Hindlimb muscle (tissue), 1 donor: ENCODE measurements at places on chromosomes 5 and 9. TPM values are rescaled to one million over a fixed set of nuclear protein-coding genes. Genes with fewer than 3 reads are reported as not detected.

GRCh38 chr5:80655231-80655774 is 520 bp upstream of the DHFR start:
- no peak for DNase-seq

GRCh38 chr9:135320331-135320730 is 159.3 kb upstream of the PPP1R26 start:
- no peak for DNase-seq

DNA sequence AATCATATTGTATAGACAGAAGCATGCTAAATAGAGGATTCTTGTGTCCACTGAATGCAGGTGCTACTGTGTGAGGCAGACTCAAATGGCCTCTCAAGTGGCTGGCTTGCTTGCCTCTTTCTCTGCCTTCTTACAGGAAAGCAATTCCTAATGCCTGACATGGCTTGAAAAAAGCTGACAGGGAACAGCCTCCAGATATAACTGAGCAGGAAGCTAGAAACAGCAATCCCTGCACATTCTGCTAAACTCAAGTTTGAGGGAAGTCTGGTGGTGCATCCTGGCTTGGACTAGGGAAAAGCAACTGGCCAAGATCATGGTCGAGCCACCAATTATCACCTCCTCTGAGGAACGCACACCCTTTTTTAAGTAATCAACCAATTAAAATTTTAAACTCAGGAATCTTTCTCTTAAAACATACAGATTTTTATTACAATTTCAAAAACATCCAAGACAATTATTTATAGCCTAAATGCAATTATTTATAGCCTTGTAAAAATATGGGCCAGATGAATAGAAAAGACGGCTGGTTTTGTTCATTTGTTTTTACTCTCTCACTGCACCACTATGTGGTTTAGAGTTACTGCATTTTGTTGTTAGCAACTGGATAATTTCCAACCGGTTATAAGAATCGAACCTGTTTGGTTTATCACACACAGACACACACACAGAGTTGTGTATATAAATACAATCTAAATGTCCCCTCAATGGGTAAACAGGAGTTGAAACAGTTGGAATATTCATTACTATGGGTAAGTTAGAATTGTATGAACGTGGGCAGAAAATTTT is 290.9 kb upstream of the ANKRD55 start:
- DNase-seq = no peak

DNA sequence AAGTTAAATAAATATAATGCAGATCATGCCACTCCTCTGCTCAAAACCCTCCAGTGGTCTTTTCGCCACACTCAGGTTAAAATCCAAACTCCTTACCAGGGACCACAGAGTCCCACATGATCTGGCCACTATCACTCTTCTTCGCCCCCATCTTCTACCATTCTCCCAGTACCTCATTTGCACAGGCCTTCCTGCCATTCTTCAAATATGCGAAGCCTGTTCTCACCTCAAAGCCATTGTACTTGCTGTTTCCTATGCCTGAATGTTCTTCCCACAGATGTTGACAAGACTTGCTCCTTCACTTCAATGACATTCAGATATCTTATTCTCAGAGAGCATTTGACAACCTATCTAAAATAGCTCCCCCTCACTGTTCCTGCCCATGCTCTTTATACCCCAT is 10.9 kb downstream of the TEX10 start:
- DNase-seq = no peak

DNA sequence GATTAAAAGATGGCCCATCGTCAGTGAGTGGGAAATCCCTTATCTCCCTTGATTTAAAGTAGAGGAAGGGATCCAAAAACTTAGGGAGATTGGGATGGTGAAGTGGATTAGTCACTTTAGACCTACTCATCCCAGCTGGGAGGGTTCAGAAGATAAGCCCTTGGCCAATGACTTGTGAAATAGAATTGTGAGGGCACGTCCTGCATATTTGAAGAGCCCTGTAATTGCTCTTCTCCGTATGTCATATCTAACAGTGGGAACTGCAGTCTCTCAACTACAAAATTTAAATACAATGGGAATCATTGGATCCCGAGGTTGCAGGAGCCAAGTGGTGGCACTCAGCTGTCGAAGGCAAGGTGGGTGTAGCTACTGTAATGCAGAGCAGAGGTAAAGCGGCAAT is 65.4 kb upstream of the C9orf72 start:
- no peak for DNase-seq

DNA sequence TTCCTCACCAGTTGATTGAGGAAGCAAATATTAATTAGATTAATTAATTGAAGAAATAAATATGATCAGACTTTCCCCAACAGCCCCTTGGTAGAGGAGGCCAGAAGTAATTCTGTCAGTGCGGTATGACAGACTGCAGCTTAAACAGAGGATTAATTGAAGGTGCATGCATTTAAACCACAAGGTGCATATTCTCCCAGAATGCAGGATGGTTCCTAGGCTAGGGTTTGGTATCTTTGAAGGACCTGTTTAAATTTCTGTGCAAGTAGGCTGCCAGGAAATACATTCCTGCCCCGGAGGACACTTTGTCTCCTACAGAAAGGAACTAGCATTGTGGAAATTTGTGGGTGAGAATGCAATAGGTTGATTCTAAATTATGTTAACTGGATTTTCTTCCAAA is 50.5 kb upstream of the PALM2AKAP2 start:
- DNase-seq = no peak

- DNase-seq = no peak
Observed at GRCh38 chr5:79774171-79774854, 84.7 kb downstream of the CMYA5 start.

- DNase-seq = no peak
Observed at GRCh38 chr5:174086751-174087150, 41.2 kb downstream of the NSG2 start.

- no peak for DNase-seq
Observed at GRCh38 chr9:113570749-113571711, 107.5 kb downstream of the RGS3 start.

The PCDH1 gene
- 18.8 TPM for polyA plus RNA-seq

The ANXA1 gene
- 81.4 TPM for polyA plus RNA-seq

GRCh38 chr5:53161876-53162275 is 52.3 kb upstream of the MOCS2 start:
- DNase-seq = no peak

DNA sequence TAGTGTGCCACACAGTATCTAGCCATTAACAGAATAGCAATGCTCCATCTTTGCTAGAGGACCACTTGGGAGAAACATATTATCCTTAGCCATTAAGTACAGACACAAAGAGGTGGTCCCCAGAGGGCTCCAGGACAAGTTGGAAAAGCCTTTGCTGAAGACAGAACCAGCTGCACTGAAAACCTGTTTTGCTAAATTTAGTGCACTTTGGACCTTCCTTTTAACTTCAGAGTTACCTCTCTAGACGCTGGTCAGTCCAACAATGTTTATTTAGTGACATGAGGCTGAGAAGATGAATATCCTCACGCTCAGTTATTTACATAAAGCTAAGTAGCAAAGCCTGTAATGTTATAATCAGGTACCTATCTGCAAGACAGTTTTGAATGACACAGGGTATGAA is 265.0 kb upstream of the ZNF608 start:
- no peak for DNase-seq

DNA sequence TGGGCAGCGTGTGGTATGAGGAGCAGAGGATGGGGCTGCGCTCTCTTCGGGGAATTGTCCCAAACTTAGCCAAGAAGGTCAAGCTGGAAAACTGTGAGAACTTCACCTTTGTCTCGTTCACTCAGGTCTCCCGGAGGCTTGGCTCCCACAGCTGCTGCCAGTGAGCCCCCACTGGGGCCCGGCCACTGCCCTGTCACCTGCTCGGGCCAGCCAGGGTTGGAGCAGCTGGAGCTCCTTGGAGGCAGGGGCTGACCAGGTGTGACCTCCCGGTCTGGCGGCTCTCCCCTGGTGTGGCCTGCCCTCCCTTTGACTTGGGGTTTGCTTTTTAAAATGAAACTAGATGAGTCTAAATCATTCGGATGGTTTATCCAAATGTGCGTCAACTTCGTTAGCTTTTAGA is 58.0 kb downstream of the INIP start:
- no peak for DNase-seq

The RNF224 gene
- 2.1 TPM for polyA plus RNA-seq

DNA sequence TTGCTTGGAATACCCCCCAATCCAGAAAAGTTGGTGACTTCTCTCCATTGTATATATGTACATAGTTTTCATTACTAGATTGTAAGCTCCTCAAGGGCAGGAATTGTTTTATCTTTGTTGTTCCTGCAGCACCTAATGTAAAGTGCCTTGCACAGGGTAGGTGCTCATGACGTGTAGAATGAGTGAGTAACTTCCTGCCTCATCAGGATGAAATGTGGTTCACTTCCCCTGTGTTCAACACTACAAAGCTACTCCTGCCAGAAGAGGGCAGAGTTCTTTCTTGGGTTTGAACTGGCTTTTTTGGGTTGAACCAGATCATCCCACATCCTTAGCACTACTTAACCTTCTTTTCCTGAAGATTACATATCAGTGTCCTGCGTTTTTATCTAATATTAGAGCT is 23.9 kb downstream of the GTF3C4 start:
- DNase-seq = no peak

The LRRC19 gene
- polyA plus RNA-seq = 0.13 TPM

DNA sequence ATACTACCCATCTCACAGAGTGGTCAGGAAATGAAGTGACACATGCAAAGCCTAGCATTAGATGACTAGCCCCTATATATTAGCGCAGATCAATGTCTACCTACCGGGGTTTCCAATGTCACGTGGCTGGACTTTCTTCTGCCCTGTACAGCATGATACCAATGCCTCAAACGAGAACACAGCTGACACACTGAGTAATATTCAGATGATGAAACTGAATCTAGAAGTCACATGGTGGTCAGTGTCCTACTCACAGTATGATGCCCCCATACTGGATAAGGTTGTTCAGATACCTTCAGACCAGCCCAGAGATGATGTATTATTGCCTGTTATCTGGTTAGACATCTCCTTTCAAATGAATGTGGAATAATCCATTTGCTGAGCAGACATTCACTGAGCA is 71.1 kb upstream of the FRRS1L start:
- DNase-seq = no peak

DNA sequence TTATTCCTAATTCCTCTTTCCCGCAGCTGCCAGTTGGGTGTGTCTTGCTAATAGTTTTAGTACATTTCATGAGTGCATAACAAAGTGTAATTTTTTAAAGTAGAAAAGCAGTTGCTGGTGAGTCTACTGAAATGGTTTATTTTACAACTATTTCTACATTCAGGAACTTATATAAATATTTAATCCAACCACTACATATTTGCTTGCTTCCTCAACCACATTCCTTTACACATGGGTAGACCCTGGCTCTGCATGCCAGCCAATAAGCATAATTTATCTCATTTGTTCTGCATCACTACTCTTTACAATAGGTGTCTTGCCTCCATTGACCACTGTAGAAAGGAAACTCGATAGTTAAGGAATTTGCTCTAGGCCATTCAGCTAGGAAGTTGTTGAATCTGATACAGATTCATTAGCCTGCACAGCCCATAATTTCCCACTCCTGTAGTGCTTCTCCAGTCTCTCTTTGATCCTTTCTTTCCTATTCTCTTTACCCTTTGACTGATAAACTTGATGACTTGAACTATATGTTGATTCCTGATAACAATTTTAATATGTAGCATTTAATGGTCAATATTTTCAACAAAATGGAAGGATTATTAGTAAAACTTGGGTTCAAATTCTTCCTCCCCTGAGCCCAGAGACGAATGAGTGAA is 342.5 kb upstream of the ACTBL2 start:
- DNase-seq = no peak

DNA sequence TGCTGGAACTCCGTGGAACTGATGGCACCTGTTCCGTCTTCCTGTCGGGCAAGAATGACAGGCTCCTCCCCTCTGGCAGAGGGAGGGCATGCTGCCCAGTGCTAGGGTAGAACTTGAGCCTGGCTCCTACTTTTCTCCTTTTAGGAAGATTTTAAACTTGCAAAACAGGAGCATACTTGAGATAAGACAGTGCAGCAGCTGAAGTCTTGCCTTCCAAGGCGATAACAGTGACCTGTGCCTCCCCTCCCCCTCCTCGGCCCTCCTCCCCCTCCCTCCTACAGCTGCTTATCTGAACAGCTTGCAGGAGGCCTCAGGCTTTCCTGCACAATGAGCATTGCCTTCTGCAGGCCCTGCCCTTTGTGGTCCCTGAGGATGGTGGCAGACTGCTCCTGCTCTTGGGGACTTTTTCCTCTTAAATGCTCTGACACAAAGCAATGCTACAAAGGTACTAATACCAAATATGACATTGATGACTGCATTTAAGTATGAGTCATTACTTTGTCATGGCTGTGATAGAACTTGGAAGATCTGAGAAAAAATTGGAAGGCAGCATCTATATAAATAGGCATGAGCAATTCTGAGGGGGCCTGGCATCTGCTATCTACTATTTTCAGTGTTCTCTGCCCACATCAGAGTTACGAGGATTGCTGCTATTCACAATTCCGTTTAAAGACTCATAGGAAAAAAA is 2.0 kb downstream of the GADD45G start:
- DNase-seq = no peak

The SV2C gene
- not detected for polyA plus RNA-seq

The PNPLA7 gene
- 4.5 TPM for polyA plus RNA-seq

- DNase-seq = no peak
Observed at GRCh38 chr9:133897675-133898074, 94.4 kb downstream of the VAV2 start.

The FCHSD1 gene
- polyA plus RNA-seq = 7.6 TPM

The CATSPER3 gene
- 0.93 TPM for polyA plus RNA-seq

The ARHGEF39 gene
- polyA plus RNA-seq = 5.6 TPM

GRCh38 chr5:113293068-113293974 is 141.5 kb downstream of the TSSK1B start:
- peak; percentile 33 for DNase-seq

DNA sequence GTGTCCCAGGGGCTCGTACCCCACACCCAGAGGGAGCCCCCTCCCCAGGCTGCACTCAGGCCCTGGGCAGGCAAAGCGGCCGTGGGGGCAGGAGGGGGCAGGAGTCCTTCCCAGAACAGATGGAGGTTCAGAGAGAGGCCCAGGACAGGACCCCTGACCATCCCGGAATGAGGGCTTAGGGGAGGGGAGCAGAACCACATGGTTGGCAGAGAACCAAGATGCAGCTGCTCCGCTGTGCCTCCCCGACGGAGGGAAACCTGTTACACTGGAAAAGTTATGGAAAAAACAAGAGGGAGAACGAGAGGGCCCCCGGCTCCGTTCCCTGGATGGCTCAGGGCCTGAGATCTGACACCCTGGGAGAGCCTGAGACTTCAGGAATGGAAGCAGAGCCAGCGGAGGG is 22.7 kb downstream of the SLC12A7 start:
- DNase-seq = no peak

The CD180 gene
- 0.98 TPM for polyA plus RNA-seq

The FOXD4L4 gene
- polyA plus RNA-seq = not detected

- no peak for DNase-seq
Observed at GRCh38 chr5:59360130-59360555, 533.4 kb downstream of the PDE4D start.
